Activated naive CD4-positive, alpha-beta T cell treated with Interleukin-2 at 50 U/mL for 16 hours (primary cell): ENCODE measurements at places on chromosomes 1 and 21.

DNA sequence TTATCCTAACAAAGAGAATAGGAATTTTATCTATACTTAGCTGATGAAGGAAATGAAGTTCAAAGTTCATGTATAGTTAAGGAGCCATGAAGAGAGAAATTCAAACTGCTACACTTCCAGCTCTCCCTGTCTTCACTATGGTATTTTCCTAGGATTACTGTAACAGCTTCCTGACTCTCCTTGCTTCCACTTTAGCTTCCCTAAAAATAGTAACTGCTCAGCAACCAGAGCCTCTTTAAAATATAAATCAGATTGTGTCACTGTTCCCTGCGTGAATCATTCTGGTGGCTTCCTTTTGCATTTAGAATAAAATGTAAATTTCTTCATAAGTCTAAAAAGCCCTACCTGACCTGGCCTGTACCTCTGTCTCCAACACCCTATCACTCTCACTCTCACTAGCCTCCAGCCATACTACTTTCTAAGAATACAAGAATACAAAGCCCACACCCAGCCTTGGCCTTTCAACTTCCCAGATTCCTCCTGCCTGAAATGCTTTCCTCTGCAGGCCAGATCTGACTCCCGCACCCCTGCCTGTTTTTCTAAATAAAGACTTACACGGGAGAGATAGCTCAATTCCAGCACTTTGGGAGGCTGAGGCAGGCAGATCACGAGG lies 30.5 kb downstream of the OR10J1 start:
- no peak for DNase-seq

DNA sequence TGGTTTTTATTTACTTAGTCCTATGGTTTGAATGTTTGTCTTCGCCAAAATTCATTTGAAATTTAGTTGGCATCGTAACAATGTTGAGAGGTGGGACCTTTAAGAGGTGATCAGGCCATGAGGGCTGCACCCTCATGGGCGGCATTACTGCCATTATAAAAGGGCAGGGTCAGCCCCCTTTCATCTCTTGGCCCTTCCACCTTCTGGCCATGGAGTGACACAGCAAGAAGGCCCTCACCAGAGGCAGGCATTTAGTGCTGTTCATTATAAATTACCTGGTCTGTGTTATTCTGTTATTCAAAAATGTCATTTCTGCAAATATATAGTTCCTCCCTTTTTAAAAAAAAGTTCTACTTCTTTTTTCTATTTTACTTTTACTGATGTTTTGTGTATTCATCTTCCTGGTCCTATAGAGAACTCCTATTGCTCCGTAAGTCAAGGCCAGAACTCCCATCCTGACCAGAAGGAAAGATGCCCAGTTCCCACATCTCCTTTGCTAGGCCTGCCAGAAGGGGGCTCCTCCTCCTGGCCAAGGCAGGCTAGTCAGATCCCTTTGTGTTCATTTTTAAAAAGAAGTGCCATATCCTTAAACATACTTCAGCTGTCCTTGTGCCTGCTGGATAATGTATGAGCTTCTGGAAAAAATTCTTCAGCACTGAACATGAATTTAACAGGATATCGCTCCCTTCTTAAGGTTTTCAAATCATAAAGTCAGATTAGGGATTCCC lies 10.0 kb upstream of the LBR start:
- no peak for DNase-seq

DNA sequence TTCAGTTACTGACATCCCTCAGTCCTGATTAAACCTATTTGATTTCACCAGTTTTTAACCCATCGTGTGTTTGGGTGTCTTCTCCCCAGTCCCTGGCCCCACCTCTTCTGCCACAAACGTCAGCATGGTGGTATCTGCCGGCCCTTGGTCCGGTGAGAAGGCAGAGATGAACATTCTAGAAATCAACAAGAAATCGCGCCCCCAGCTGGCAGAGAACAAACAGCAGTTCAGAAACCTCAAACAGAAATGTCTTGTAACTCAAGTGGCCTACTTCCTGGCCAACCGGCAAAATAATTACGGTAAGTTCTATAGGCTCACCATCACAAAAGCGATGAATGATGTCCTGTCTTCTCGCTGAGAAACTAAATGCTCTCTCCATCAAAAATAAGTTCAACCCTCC lies 28.7 kb downstream of the NBPF3 start:
- peak; percentile 14 for DNase-seq

- peak; percentile 85 for DNase-seq
Measured at GRCh38 chr1:224434691-224435317, at the start of gene WDR26. Gene WDR26, minus strand, starts transcription at chr1:224434797.

GRCh38 chr1:44031252-44032169 lies at the start of gene SLC6A9:
Gene SLC6A9, minus strand, starts transcription at chr1:44031462. Its CDS starts 7,185 bp downstream, at chr1:44024277.
- DNase-seq: peak; percentile 67

- DNase-seq: no peak
Measured at GRCh38 chr1:117670976-117671780, 65.3 kb downstream of the TENT5C start.

DNA sequence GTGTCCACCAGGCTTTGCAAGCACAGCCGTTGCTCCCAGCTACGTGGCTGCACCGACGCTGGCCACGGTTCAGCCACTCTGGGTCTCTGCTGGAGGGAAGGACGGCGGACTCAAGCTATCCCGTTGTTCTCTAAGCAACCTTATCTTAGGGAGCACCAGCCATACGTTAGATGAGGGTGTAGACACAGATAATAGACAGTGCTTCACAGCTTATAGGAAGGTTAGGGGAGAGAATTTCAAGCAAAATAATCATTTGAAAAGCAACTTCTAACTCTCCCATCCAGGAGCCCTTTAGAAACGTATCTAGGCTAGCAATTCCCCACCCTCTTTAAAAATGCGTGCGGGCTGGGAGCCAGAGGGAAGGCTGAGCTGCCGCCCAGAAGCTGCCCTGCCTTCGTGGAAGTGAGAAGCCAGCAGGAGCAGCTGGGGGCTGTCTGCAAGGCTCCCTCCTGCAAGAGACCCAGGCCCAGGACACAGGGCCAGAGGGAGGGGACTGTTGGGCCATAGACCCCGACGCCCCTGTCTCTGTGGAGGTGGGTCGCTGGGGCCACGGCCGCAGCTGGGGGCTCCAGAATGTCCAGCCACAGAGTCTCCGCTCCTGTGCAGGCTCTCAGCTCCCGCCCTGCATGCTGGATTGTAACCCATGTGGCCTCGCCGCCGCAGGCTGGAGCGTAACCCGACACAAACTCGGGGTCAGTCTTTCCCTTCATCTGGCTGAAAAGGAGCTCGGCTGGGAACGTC lies 31.2 kb upstream of the COL6A2 start:
- no peak for DNase-seq

DNA sequence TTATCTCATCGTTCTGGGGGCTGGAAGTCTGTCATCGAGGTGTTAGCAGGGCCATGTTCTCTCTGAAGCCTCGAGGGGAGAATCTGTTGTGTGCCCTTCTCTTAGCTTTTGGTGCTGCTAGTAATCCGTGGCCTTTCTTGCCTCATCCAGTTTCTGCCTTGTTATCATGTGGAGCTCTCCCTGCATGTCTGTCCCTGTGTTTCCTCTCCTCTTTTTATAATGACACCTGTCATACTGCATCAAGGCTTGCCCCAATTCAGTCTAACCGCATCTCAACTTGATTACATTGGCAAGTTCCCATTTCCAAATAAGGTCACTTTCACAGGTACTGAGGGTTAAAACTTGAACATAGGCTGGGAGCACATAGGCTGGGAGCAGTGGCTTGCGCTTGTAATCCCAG lies 82.6 kb upstream of the CNIH3 start:
- DNase-seq: no peak

DNA sequence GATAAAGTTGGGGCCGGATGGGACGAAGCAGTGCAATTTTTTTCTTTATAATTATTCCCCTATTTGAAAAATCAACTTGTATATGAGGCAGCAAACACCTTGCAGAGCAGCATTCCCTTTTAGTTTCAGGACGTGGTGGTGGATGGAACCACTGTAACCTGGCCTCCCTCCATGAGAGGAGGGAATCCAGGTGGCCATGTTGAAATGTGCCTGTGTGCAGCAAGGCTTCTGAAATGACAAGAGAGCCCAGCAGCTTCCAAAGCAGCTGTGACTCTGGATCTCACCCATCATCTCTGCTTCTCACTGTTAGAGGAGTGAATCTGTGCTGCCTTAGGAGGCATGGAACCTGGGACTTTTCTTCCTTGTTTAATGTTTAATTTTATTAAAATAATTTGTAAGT lies 42.3 kb downstream of the NFIA start:
- DNase-seq: no peak

DNA sequence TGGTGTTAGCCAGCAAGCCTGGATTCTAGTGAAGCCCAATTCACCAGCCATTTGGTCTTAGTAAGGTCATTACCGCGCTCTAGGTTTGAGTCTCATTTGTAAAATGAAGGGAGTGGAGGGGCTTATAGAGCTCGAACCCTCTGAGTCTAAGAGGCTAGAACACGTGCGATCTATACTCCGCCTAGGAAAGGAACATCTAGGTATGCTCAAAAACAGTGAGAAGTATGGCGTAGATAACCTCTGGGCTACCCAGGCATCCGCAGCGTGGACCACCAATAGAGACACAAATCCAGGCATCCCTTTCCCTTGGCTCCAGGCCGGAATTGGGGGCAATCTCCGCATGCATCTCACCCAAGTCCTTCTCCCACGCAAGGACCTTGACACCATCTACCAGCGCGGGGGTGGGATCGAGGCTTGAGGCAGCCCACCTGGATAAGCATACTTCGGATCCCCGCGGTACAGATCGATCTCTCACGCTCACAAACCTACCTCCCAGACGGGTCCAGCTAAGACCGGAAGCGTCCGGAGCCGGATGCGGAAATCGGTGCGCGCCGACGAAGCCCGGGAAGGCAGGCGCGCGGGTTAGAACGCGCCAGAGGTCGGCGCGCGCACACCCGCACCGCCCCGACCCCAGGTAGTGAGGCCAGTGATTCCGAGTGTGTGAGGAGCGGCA lies at the start of gene METTL25B:
Gene METTL25B (plus strand): TSS at position 544 of the 673 bp plus-strand sequence. CDS start 636 bp downstream, outside the sequence.
- DNase-seq: peak; percentile 82

DNA sequence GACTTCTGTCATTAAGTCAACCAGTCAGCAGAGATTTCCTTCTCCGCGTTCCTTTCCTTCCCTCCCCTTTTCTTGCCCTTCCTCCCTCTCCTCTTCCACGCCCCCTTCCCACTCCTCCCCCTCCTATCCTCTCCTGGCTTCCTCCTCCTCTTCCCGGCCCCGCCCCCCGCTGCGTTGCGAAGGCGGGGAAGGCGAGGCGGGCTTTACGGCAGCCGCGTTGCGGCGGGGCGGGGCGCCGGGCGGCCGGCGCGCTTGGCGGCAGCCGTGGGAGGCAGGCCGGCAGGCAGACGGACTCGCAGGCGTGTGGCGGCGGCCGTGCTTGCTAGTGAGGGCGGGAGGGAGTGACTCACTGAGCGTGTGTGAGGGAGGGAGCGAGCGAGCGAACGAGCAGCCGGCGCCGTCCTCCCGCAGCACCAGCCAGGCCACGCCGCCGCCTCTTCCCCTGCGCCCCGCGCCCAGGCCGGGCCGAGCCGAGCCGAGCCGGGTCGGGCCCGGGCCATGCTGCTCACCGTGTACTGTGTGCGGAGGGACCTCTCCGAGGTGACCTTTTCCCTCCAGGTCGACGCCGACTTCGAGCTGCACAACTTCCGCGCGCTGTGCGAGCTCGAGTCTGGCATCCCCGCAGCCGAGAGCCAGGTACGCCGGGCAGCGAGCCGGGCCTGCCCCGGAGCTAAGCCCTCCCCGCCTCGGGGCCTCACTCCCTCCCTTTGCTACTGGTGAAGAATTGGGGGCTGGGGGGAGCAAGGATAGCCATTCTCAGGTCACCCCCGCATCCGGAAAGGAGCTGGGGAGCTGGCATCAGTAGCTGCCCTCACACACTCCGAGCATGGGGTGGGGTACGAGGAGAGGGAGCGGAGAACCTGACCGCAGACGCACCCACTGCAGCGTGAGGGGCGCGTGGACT lies at the start of gene DDI2:
Gene DDI2 (plus strand): TSS at position 286 of the 904 bp plus-strand sequence. CDS start 213 bp downstream, at position 499.
- DNase-seq: peak; percentile 94

- DNase-seq: no peak
Measured at GRCh38 chr1:107175102-107175909, 34.5 kb downstream of the NTNG1 start.

GRCh38 chr1:182855911-182856310 lies 16.8 kb downstream of the DHX9 start:
- no peak for DNase-seq

DNA sequence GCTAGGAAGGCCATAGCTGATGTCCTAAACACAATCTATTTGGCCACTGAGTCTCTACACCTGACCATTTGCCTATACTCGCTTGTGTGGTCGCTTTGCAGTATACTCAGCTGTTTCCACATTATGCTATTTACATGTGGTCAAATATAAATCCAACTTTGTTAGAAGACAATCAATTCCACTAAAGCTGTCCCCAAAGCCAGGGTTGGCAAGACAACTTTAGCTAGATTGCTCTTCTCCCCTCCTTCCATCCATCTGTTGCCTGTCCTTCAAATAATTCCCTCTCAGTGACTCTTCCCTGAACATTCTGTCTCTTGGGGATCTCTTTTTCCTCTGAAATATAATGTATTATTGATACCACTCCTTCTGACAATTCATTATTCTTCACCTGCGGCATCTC lies 30.1 kb downstream of the AVPR1B start:
- no peak for DNase-seq

- DNase-seq: no peak
Measured at GRCh38 chr1:99538618-99538956, 107.3 kb upstream of the PALMD start.

GRCh38 chr1:54312796-54313316 lies 93.3 kb downstream of the SSBP3 start:
- no peak for DNase-seq

GRCh38 chr21:25428537-25428936 lies 178.7 kb downstream of the MRPL39 start:
- DNase-seq: no peak

GRCh38 chr1:224770336-224770693 lies 154.2 kb downstream of the CNIH3 start:
- no peak for DNase-seq

- no peak for DNase-seq
Measured at GRCh38 chr1:107794571-107794970, 170.4 kb downstream of the VAV3 start.

DNA sequence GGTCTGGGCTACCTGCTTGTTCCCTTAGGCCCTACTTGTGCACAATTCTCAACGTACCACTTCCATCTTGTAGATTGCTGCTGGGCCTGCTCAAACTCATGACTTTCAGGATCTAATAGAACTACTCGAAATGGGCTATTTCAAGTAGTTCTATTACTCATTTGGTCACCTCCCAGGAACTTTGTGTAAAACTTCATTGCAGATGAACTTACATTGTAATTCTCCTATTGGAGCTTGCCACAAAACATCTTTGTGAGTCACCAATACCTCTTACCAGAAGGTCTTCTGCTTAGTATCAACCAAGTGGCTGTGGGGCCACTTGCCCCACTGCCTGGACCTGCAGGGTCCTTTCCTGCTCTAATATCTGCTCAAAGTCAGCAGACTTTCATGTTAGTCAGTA lies 10.7 kb upstream of the MYOCOS start:
- no peak for DNase-seq

- DNase-seq: no peak
Measured at GRCh38 chr1:5936621-5937372, 55.4 kb downstream of the NPHP4 start.

GRCh38 chr21:32687643-32688345 lies 40.0 kb downstream of the SYNJ1 start:
- no peak for DNase-seq

- DNase-seq: no peak
Measured at GRCh38 chr21:43355266-43355924, 71.5 kb downstream of the SIK1 start.
